BJ (cell line): ENCODE measurements at places on chromosomes 1 and 21.

DNA sequence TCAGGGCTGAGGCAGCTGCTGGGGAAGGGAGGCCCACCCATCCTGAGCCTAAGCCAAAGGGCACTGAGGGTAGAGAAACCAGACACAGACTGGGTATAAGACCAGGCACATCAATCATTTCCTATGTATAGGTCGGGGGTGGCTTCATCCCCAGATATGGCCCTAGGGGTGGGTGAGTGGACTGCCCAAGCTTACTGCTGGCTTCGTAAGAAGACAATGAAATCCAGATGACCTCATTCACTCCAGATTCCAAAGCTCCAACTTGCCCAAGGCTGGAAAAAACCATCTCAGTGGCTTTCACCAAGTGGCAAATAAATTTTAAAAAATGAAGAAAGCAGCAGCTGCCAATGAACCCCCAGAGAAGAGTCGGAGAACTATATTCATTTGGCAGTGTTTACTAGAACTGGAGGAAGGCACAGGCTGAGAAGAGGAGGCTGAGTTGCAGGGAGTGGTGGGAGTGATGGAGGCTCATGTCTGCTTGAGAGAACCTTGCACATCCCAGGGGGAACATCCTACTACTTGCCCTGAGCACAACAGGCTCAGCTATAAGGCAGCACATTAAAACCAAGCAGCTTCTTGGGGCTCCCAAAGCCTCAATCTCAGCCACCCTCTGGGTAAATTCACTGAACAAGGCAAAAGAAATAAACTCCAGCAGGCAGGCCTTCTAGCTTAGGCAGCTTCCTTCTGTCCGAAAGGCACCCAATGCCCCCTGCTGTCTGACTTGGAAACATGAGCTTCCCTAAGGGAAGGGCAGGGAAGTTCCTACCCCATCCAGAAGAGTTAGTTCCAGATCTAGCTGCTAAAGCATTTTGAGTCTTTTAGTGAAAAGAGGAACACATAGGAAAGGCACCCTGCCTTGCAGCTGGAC is 14.1 kb downstream of the PEA15 start:
- peak; percentile 50 for DNase-seq

DNA sequence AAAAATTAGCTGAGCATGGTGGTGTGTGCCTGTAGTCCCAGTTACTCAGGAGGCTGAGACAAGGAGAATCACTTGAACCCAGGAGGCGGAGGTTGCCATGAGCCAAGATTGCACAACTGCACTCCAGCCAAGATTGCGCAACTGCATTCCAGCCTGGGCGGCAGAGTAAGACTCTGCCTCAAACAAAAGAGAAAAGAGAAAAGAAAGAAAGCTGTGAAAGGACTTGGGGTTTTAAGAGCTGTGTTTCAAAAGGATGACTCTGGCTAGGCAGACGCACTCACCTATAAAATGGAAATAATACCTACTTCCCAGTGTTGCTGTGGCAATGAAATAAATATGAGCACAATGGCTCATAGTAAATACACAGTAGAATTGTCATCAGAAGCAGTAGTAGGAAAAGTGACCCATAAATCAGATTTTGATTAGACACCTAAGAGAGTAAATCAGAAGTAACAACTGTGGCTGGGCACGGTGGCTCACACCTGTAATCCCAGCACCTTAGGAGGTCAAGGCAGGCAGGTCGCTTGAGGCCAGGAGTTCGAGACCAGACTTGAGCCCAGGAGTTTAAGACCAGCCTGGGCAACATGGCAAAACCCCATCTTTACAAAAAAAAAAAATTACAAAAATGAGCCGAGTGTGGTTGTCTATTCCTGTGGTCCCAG is 45.9 kb upstream of the PUM1 start:
- no peak for DNase-seq

GRCh38 chr1:181425566-181425965 is 57.8 kb upstream of the CACNA1E start:
- no peak for DNase-seq

DNA sequence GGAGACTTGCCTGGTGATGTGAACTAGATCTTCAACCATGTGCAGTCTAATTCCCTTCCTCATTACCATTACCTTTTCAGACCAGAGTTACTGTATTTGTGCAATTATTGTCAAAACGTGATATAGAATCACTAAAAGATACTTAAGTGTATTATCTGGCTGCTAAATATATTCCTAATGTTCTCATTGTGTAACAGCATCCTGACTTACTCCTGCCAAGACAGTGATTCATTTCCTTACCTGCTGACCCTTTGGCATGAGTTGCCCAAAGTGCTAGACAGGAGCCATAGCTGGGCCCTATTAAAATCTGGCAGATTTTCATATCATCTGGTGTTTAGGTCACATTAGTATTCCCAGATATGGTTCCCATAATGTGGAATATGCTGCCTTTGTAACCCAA is 598.3 kb upstream of the CAMK1G start:
- no peak for DNase-seq

- DNase-seq: no peak
Observed at GRCh38 chr1:26005434-26006105, 7.7 kb upstream of the PAFAH2 start.

DNA sequence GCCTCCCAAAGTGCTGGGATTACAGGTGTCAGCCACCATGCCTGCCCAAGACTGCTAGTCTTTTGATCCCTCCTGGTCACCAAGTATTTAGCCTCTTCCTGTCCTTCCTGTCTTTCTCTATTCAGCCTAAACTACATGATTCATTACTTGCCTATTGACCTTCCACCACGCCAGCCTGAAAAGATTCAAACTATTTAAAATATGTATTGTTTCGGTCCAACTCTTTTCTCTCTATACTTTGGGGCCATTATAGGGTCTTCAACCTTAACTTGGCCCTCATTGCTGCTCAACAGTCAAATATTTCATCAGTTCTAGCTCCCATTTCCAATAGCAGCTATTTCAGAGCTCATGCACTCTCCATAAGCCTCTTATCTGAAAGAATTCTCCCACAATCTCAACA is 153.0 kb downstream of the TNFSF18 start:
- no peak for DNase-seq
